Glutamatergic neuron (in vitro differentiated cells): ENCODE measurements at places on chromosomes 5 and 9.

DNA sequence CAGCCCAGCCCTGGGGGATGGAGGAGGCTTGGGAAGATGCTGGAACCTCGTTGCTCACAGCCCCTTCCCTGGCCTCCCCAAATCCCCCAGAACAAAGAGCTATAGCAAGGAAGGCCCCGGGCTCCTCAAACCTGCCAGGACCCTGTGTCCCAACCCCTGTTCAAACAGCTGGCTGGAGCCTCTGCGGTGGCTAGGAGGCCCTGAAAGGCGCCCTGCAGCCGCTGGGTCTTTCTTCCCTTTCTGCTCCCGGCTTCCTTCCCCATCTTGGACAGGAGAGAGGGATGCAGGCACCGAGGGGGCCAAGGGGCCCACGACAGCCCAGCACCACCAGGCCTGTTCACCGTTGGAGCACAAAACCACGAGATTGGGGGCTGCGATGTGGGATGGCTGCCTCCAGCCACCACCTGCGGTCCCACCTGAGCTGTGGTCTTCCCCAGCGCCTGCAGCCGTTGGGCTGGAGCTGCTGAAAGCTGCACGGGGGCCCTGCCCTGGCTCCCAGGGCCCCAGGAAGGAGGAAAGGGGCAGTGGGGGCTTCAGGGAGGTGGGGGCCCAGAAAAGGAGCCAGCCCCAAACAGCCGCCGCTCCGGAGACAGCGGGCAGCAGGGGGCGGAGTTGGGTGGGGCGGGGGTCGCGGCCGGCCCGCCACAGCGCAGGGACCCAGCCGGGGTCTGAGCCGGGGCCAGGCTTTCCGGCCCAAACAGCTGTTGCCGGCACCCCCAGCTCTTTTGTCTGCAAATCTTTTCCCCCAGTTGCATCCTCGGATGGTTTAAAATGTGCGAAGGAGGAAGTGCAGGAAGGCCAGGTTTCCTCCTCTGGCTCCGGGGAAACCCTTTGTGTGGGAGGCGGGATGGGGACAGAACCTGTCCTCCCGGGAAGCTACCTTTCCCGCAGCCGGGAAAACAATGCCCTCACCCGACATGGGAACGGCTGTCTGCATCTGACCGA is 16.1 kb downstream of the NOTCH1 start:
- DNase-seq: no peak

DNA sequence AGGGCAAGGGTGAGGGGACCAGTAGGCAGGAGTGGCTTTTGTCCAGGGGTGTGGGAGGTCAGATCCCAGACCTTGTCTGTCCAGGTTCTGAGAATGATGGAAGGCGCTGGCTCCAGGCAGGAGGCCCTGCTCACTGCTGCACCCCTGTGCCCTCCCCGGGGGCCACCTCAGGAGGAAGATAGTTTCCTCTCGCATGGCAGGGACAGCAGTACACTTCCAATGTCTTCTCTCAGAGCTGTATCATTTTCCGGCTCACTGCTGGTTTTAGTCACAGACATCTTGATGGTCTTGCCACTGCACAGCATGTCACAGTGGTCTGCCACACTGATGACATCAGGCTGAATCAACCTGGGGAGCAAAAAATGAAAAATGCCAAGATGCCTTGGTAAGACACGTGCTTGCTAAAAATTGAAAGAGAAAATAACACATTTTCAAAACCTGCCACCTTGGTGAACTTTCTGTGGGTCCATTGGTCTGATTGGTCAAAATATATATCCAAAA is 3.3 kb upstream of the SLC6A3 start:
- DNase-seq: no peak

DNA sequence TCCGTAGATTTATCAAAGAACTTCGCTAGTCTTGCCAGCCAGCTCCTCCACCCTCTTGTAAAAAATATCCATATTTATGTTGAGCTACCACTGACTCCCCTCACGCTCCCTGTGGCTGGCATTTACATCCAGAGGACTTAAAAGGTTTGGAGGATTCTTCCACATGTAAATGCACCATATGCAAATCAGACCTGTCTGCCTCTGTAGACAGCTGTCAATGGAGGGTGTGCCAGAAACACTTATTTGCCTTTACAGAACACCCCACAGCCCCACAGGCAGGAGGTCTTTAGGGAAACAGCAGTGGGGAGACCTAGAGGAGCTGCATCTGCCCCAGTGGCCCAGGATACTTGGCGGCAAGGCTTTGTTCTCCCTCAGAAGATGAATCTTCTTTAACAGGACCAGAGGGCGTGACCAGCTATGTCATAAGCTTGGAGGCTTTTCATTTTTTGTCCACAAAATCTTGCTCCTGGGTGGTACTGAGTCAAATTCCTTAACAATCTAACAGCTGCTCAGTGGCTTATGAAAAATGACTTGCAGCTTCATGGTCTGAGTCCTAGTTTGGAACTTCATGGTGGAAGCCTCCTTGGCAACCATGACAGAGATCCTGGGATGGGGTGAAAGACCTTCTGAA is 535.8 kb downstream of the EBF1 start:
- no peak for DNase-seq

DNA sequence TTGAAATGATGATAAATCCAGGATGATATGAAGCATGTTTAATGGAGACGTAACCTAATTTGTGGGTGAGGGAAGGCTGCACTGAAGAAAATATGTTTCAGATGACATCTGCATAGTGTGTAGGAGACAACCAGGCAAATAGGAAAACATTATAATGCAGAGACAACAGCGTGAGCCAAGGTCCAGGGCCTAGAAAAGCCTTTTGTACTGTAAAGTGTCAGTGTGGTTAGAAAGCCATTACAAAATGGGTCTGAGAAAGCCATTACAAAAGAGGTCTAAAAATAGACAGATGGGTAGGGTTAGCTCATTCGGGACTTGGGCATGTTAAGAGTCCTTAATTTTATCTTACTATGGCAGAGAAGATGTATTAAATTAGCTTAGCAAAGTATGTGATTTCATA is 14.9 kb upstream of the GABRG2 start:
- no peak for DNase-seq

GRCh38 chr5:93794954-93795353 is 53.6 kb upstream of the POU5F2 start:
- DNase-seq: no peak

- peak; percentile 96 for DNase-seq
Measured at GRCh38 chr9:125746017-125746773, 978 bp upstream of the PBX3 start.

DNA sequence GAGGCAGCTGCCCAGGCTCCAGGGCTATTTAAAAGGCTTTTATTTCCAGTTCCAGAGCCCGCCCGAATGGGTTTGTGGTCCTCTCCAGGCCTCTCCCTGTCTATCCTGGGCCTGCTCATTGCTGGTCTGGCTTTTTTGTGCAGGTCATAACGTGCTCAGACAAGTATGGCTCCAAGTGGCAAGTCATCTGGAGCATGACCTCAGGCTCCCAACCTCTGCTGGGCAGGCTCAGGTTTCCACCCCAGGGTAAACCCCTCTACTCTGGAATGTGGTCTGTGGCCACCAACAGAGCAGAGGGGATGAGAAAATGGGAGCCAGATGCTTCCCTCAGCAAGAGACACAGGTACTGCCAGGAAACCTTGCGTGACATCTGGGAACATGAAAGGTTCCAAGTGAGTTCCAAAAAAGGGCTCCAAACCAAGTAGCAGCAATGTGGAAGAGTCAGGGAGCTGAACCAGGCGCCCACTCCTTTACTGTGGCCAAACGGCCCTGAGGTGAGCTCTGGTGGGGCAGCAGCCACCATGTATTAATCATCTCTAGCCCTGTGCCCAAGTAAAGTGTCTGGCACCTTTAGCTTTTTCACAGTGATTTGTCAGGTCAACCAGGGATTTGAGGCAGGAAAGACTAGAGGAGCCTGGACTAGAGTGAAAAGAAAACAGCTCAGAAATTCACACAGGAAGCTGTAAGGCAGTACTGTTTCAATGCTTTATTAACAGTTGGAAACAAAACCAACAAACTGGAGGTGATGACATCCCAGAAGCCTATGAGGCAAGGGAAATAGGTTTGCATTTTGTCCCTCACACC is 25.7 kb downstream of the PCDHGC5 start:
- no peak for DNase-seq

- DNase-seq: no peak
Measured at GRCh38 chr5:17127743-17128231, 89.6 kb upstream of the BASP1 start.
